ENCODE measurements at places on chromosomes 1 and 21. TPM values are rescaled to one million over a fixed set of nuclear protein-coding genes. Genes with fewer than 3 reads are reported as not detected.

GRCh38 chr1:9253004-9253403 lies 18.4 kb downstream of the H6PD start:
- DNase-seq = no peak

- no peak for DNase-seq
Observed at GRCh38 chr1:40966417-40966816, 13.1 kb upstream of the CTPS1 start.

DNA sequence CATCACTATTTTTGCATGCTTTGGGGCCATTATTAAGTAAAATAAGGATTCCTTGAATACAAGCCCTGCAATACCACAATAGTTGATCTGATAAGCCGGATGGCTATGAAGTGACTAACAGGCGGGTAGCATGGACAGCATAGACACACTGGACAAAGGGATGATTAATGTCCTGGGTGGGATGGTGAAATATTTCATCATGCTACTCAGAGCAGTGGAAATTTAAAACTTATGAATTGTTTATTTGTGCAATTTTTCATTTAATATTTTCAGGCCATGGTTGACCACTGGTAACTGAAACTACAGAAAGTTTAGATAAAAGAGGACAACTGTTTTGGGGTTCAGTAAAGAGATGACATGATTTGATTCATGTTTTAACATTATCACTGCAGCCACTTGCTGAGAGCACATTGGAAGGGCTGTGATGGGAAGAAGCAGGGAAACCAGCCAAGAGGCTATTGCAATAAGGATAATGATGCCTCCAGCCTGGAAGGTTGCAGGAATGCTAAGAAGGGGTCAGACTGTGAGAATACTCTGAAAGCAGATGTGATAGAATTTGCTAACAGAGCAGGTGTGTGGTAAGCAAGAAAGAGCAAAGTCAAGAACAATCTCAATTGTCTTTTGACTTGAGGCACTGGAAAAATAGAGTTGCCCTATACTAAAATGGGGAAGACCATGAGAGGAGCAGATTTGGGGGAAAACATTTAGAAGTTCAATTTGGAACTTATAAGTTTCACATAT lies 62.5 kb upstream of the TNFSF4 start:
- no peak for DNase-seq

DNA sequence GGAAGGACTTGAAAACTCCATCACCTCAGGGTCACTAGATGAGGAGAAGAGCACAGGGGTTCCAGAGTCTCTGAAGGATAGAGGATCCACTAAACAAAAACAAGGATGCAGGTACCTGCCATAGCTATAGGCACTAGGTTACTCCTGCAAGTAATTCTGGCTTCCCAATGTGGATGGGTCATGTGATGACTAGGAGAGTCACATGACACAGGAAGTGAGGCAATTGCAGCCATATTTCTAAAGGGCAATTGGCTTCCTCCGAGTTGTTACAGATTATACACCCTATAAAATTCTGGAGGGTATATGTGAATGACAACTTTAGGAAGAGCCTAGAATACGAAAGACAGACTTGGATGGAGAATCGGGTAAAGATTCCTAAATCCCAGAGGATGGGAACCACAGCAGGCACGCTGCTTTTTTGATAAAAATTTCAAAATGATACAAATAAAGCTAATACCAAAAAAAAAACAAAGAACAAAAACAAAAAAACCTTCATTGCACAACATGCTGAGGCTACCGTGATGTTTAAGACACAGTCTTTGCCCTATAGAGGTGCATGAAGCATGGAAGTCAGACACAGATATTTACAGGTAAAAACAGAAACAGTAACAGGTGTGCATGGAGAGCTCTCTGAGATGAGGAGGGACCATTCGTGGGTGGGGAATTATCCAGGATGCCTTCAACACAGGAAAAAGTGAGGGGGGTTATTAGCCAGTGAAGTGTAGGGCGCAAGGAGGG lies 10.5 kb downstream of the MTX1 start:
- DNase-seq = no peak

GRCh38 chr1:170881268-170882265 lies 53.8 kb upstream of the MROH9 start:
- no peak for DNase-seq

DNA sequence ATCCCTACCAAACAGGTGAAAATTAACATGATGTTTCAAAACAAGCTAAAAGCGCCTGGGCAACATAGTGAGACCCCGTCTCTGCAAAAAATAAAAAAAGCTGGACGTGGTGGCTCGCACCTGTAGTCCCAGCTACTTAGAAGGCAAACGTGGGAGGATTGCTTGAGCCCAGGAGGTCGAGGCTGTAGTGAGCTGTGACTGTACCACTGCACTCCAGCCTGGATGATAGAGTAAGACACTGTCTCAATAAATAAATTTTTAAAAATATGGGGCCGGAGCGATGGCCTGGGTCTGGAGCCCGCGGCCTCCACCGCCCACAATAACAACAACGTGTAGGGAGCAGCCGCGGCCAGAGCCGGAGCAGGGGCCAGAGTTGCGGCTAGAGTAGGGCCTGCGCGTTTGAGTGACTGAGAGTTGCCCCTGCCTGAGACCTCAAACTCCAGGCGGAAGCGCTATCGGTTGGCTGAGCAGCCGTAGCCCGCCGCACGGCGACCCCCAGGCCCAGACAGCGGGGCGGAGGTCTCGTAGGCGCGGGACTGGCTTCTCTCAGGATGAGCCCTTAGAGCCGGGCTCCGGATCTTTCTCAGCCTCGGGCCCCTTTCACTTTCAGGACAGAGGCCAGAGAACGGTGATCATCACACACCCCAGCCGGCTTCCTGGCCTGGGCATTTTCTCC lies 41.4 kb downstream of the ZMYM1 start:
- no peak for DNase-seq

GRCh38 chr1:201791779-201792173 lies 37.2 kb upstream of the IPO9 start:
- DNase-seq = peak; percentile 68

DNA sequence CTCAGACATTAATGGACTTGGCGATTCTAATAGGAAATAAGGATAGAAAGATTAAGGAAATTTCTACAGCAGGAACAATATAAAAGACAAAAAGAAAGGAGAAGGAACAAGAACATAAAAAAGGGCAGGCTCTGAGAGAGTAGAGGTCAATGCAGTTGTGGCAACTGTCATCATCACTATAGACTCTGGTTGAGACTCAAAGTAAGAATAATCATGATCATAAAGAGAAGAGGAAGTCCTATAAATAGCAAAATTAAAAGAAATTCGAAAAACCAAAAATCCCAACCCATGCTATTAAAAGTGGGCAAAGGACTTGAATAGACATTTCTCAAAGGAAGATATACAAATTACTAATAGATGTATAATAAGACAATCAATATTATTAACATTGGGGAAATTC lies 14.4 kb upstream of the XCL1 start:
- DNase-seq = no peak

GRCh38 chr1:43367904-43368645 lies at the start of gene ELOVL1:
ELOVL1 (minus strand) TSS chr1:43368011; CDS start chr1:43365609, 2,402 bp downstream.
- DNase-seq = peak; percentile 70

DNA sequence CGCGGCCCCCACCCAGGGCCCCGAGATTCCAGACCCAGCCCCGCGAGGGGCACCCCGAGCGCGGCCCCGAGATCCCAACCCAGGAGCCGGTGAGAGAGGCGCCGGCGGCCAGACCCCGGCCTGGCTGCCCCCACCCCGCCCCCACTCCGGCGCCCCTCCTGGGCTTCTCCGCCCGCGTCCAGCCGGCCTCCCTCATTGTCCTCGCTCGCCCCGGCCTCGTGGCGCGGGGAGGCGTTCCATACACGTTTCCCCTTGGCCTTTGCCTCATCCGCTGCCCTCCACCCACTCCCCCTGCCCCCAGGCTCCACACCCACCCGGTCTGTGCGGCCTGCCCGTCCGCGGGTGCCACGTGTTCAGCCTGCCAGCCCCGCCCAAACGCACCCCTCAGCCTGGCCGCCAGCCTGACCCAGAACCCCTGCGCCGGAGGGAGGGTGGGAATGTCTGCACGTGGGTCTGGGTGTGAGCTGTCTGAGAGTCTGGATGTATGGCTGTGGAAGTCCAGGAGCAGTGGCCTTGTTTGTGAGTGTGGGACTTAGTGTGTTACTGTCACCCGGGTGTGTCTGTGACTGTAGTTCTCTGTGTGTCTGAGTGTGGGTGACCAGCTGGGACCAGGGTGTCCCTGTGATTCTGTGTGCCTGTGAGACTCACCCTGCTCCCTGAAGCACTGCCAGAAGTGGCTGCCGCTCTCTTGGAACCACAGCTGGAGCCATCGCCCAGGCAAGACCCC lies 681 bp downstream of the B4GALT2 start:
- DNase-seq = no peak

DNA sequence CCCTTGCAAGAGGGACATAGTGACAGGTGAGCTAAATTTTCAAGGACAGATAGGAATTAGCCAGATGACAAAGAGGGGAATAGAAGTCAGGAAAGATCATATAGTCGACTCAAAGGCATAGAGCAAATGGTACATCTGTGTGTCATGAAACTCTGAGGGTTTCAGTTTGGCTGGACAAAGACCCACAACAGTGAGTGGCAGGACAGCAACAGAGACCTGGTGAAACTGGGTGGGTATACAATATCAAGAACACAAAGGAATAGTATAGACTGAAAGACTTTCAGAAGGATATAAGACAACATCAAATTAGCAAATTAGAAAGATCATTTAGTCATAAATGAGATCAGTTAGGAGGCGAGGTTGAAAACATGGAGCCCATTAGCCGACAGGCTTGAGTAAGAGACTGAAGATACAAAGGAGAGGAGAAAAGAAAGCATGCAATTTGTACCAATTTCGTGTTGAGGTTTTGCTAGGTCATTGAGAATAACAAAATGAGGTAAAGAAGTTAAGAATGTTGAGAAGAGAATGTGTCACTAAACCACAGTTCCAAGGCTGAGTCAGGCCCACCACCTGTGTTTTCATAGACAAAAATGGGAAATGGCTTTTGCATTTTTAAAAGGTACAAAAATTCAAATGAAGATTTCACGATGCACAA lies 213.8 kb downstream of the HHIPL2 start:
- DNase-seq = no peak

GRCh38 chr1:234620272-234621126 lies 10.5 kb upstream of the IRF2BP2 start:
- no peak for DNase-seq

DNA sequence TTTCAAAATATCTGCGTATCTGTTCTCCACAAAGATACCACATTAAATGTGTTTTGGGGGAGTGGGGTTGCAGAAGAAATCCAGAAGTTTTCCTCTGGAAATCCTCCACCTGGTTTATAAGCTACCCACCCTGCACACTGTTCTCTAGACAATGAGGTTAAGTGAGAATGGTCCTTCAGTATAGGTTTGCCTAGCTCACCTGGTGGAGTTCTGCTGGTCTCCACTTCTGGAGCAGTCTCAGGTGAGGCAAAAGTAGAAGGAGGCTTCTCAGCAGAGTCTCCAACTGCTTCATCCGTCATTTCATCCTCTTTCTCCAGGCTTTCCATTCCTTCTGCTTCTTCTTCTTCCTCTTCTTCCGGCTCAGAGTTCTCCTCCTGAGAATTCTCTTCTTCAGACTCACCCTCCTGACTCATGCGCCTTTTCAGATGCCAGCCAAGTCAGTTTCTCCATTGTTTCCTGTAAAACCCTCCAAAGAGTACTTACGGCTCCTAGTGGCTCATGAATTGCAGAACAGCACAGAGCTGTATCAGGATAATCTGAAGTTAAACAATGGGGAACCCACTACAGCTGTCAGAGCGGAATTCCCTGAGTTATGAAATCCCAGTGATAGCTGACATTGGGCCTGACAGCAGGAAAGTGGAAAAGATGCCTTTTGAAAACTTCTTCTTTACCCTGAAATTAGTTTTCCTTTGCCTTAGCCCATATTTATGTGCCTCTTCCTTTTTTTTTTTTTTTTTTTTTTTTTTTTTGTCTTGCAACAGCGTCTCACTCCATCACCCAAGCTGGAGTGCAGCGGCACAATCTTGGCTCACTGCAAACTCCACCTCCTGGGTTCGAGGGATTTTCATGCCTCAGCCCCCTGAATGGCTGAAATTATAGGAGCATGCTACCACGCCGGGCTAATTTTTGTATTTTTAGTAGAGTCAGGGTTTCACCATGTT lies 38.5 kb downstream of the MSTO1 start:
- DNase-seq = no peak

- DNase-seq = no peak
Observed at GRCh38 chr1:156589546-156589945, 2.0 kb upstream of the NAXE start.

- DNase-seq = no peak
Observed at GRCh38 chr1:29499104-29499650, 262.9 kb downstream of the PTPRU start.

- no peak for DNase-seq
Observed at GRCh38 chr1:157319567-157319966, 181.4 kb upstream of the ETV3 start.

- DNase-seq = no peak
Observed at GRCh38 chr21:32192291-32193097, 86.4 kb downstream of the MIS18A start.

DNA sequence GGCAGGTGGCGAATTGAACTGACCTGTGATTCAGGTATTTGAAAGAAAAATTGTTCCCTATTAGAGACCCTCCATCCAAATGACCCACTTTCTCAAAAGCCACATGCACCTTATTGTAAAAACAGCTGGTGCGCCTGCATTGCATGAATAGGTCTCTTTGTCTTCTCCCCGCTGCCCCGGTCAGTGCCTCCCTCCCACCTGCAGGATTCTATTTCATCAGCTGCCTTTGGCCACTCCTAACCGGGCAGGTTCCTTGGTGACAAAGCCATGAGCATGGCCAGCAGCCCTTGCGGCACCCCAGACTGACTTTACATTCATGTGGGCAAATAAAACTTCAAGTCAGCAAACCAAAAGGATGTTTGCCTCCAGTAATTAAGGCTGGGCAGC lies 6.4 kb downstream of the TMPRSS3 start:
- DNase-seq = no peak

Gene TAS1R1
- not detected for total RNA-seq

Gene LAD1
- total RNA-seq = 11.1 TPM

Gene TMEM82
- total RNA-seq = not detected

Gene LCE1F
- total RNA-seq = not detected

Gene GBP6
- total RNA-seq = not detected

Gene C1QA
- 501 TPM for total RNA-seq

Gene GPR52
- 0.68 TPM for total RNA-seq

Gene NPR1
- 279 TPM for total RNA-seq

Gene PKLR
- not detected for total RNA-seq

Gene PIK3C2B
- 44.4 TPM for total RNA-seq
